Activated T-cell treated with anti-CD3 and anti-CD28 coated beads, Interleukin-2, amount 50 U/mL, for 24 hours (primary cell): ENCODE measurements at places on chromosomes 6 and 20.
A peak's percentile ranks its signal among the peaks of the same experiment; 100 is the strongest.

- DNase-seq: peak; percentile 8
- no peak overlapping the region for H3K4me3 ChIP-seq
- H3K27me3 ChIP-seq: peaks cover 2% of the 10 kb centered on the region
- no peak overlapping the region for H3K27ac ChIP-seq
Measured at GRCh38 chr6:170203212-170203611, 87.7 kb downstream of the DLL1 start.

- H3K4me3 ChIP-seq: peak overlapping the region; percentile 91
- peak; percentile 77 for DNase-seq
- H3K36me3 ChIP-seq: peaks cover 38% of the 10 kb centered on the region
- H3K27ac ChIP-seq: peak overlapping the region; percentile 92
- no peaks in the 10 kb centered on the region for H3K27me3 ChIP-seq
- H3K4me1 ChIP-seq: peaks cover 50% of the 10 kb centered on the region
Measured at GRCh38 chr6:149750136-149750609, 632 bp downstream of the PCMT1 start.

DNA sequence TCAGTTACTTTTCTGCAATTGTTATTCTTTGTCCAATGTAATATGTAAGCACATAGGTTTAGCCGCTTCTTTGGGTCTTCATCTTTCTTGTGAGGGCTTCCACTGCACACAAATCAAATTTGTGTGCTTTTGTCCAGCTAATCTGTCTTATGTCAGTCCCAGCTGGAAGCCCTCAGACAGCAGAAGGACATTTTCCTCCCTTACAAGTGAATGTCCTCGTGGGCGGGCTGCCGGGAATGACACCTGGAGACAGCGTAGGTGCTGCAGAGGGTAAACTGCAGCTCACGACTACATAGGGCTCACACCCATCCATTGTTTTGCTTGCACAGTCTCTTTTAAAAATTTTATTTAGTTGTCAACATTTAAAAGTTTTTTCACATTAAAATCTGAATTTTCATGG is 24.6 kb upstream of the PPP1R14C start:
- H3K27me3 ChIP-seq: peaks cover 3% of the 10 kb centered on the region
- H3K4me3 ChIP-seq: no peak overlapping the region
- H3K36me3 ChIP-seq: no peaks in the 10 kb centered on the region
- DNase-seq: no peak
- H3K4me1 ChIP-seq: peaks cover 4% of the 10 kb centered on the region

GRCh38 chr6:56949265-56949664 is 5.6 kb upstream of the BEND6 start:
- no peak for DNase-seq
- H3K36me3 ChIP-seq: no peaks in the 10 kb centered on the region
- peaks cover 15% of the 10 kb centered on the region for H3K4me1 ChIP-seq
- peaks cover 82% of the 10 kb centered on the region for H3K27me3 ChIP-seq

GRCh38 chr6:27288136-27289044 is 23.7 kb downstream of the POM121L2 start:
- peaks cover 16% of the 10 kb centered on the region for H3K4me1 ChIP-seq
- H3K27me3 ChIP-seq: peaks cover 94% of the 10 kb centered on the region
- no peak for DNase-seq

DNA sequence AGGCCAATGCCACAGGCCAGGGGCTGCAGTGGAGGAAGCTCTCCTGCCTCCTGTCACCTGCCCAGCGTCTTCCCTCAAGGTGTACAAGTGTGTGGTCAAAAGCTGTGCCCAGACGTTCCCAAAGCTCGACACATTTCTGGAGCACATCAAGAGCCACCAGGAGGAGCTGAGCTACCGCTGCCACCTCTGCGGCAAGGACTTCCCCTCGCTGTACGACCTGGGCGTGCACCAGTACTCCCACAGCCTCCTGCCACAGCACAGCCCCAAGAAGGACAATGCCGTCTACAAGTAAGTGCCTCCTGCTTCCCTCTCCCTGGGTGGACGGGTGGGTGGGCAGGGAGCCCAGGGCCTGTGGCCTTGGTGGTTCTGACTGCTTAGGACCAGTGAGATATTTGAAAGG is 38.2 kb downstream of the ZNF341 start:
- no peak overlapping the region for H3K4me3 ChIP-seq
- H3K36me3 ChIP-seq: peaks cover 57% of the 10 kb centered on the region
- peaks cover 10% of the 10 kb centered on the region for H3K4me1 ChIP-seq
- H3K27ac ChIP-seq: no peak overlapping the region
- no peaks in the 10 kb centered on the region for H3K27me3 ChIP-seq
